ENCODE measurements at places on chromosomes 12 and 14.

GRCh38 chr12:6961695-6962284, 8.7 kb downstream of the PHB2 start:
- peak; percentile 79 for DNase-seq

- DNase-seq: no peak
Measured at GRCh38 chr14:105857220-105857825, 330.9 kb downstream of the TMEM121 start.

DNA sequence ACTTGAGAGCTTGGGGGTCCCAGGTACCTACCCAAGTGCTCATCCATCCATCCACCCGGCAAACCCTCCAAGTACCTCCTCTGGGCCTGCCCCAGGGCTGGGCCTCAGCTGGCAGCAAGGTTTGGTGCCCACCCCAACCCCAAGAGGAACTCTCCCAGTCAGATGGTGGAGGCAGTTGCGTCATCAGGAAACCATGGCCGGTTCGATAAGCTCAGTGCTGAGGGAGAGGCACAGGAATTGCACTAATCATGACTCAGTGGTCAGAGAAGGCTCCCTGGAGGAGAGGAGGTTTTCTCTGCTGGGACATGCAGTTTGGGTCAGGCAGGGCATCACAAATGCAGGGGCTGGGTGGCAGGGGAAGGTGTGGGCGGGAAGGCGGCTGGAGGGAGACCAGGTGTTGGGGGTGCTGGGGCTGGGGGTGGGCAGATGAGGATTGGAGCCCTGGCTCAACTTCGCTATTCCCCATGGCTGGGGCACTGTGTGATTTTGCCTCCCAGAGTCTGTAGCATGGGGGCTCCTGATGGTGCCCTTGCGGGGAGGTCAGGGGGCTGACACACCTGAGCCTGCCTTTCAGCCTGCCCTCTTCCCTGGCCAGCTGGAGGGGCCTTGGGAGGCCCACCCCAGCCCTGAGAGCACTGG, 32.2 kb downstream of the SH2B3 start:
- DNase-seq: no peak

GRCh38 chr12:93707836-93708235, 30.7 kb downstream of the CRADD start:
- no peak for DNase-seq

- no peak for DNase-seq
Measured at GRCh38 chr12:108640802-108641445, 7.2 kb upstream of the SELPLG start.

GRCh38 chr12:91003737-91004136, 1.0 kb downstream of the EPYC start:
- DNase-seq: no peak

DNA sequence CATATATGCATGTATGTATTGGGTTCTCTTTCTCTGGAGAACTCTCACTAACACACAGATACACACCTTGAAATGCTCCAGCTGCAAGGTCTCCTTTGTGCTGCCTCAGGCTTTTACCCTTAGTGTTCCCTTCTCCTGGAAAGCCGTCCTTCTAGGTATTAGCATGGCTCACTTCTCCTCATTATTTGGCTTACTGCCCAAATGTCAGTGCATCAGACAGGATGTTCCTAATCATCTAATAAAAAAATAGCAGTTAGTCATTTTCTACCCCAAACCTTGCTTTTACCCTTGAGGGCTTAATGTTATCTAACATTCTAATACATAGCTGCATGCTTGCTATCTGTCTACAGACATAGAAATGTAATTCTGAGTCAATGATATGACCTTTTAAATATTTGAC, 109.0 kb upstream of the SLC16A7 start:
- no peak for DNase-seq

DNA sequence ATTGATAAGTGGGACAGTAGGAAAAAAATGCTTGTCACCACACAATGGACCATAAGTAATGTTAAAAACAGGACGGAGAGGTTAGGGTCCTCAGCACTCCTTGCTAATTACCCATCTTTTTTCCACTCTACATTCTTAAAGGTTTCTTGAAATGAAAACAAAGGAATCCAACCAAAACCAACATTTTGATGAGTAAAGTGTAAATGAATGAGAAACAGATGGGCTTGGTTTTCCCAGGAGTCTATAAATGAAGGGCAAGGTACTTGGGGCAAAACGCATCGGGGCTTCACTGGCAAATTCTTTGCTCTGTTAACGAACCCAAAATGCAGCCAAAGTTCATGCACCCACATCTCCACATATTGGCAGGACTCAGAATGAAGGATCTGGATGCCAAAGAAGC, 129.2 kb upstream of the BMP4 start:
- DNase-seq: no peak

DNA sequence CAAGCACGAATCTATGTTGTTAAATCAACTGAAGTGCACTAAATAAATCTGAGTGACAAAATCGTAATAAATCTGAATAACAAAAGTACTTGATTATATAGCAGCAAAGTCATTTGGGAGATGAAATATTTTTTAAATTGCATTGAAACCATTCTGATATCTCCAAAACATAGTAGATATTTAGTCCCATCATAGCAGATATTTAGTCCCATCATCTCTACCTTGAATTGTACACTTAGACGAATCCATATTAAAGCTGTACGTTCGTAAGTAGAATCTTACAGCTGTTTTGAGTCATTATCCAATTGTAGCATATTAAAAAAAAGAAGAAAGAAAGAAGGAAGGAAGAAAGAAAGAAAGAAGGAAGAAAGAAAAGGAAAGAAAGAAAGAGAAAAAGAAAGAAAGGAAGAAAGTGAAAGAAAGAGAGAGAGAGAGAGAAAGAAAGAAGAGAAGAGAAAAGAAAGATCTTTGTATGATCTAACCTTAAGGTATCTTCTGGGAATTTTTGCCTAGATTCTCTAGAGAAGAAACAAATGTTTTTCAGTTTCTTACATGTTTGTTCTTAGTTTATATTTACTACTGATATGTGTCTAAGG, 2.6 kb downstream of the DCN start:
- no peak for DNase-seq

- DNase-seq: no peak
Measured at GRCh38 chr12:59859171-59859510, 263.3 kb downstream of the SLC16A7 start.

DNA sequence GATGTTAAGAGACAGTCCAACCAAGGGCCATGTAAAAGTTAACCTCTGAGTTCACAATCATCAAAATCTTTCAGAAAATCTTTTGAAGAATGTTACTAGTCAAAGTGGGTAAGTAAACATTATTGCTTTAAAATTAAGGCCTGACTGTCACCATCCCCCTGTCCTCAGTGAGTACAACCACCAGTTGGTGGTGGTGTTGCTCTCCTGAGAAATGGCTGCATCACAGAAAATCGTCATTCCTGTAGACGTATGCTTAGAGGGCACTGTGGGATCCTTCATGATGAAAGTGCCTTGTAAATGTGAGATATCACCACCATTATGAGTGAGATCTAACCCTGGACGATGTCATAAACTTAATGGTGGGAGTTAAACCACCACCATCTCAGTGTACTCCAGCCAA, 451.2 kb downstream of the RPS29 start:
- peak; percentile 56 for DNase-seq

- peak; percentile 30 for DNase-seq
Measured at GRCh38 chr12:99619389-99620158, 28.0 kb upstream of the GARIN6 start.

DNA sequence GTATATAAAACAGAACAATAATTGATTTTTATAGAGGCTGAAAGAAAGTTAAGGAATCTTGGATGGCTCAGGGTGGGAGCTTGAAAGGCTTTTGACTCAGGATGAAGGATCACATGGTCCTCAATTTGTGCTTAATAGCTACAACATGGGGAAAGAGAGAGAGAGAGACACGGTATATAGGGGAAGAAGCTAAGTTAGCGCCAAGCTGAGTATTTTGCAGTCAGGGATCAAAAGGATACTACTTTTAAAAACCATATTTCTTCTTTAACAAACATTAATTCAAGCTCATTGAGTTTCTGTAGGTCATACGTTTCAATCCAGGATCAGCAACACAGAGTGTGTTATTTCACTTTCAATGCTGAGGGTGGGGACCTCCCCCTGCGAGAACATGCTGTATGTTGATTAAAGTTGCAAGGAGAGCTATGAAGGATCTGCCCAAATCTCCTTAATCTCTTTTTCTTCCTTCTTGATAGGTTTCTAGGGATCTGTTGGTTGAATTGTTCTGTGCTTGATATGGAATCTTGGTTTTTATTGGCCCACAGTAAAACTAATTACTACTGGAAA, 133.1 kb upstream of the NUDT4 start:
- no peak for DNase-seq

DNA sequence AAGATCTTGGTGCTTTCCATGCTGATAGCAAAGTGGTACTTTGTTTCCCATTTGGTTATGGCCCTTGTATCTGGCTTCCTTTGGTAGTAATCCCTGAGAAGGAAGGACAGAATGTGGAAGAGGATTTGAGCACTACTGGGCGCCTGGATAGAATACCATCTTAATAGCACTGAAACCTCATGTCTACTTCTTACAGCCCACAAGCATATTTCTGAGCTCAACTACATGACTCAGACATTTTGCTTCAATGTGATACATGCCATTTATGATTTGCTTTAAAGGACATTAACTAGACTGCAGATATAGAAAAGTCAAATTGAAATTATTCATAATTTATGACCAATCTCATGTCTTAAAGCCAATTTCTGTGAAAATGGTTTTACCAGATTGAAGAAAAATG, 80.4 kb downstream of the LIN7A start:
- DNase-seq: no peak

DNA sequence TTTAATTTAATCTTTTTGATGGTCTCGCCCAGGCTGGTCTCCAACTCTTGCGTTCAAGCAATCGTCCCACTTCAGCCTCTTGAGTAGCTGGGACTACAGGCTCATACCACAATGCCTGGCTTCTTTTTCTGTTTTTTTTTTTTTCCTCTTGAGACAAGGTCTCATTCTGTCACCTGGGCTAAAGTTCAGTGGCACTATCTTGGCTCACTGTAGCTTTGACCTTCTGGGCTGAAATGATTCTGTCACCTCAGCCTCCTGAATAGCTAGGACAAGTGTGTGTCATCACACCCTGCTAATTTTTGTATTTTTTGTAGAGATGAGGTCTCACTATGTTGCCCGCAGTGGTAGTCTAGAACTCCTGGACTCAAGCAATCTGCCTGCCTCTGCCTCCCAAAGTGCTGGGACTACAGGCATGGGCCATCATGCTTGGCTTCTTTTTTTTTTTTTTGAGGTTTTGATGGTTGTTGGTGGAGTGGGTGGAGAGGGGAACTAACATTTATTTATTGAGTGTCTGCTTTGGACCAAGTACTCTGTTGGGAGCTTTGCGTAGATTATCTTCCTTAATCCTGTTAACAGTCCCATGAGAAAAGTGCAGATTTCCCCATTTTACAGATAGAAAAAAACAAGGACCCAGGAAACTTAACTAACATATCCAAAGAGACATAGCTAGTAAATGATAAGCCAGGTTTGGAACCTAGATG, 102.0 kb downstream of the DIP2B start:
- no peak for DNase-seq

Data from HEK293T (cell line).